D721Med (cell line): ENCODE measurements at places on chromosomes 1 and 21.

DNA sequence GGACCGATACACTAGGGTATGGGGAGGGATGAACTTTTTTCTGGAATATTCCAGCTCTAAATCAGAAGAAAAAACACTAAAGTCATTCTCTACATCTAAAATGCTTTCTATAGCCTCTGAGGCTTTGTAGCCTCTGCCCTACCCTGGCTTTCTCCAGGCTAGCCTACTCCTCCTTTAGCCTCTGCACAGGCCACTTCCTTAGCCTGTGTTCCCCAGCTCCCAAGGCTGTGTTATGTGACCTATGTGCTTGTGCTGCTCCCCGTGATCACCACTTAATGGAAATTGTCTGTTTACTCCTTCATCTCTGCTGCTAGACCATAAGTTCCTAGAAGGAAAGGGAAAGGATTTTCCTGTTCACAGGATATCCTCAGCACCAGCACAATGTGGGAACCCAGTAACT, 92.8 kb downstream of the SEC16B start:
- DNase-seq, result no peak

DNA sequence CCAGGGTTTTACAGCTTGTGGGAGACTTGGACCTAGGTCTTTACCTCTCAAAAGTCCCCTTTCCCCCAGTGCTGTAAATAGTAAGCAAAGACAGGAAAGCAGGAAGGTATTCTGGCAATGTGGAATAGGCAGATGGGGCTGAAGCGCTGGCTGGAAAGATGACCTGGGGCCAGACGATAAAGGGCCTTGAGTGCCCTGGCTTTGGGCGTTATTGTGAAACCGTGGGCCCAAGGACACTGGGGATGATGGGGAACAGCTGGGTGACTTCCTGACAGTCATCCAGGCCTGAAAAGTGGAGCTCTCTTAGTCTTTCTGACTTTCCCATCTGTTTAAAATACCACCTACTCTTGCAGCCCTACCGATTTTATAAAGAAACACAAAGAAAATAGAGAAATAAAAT, 16.3 kb downstream of the URB2 start:
- DNase-seq, result no peak

GRCh38 chr1:17310068-17310640, 2.2 kb downstream of the PADI4 start:
- no peak for DNase-seq

- DNase-seq, result no peak
These were observed 319.8 kb upstream of the SPAG17 start for GRCh38 chr1:118504867-118505266.

GRCh38 chr1:101207891-101208290, 28.9 kb upstream of the S1PR1 start:
- DNase-seq, result no peak

DNA sequence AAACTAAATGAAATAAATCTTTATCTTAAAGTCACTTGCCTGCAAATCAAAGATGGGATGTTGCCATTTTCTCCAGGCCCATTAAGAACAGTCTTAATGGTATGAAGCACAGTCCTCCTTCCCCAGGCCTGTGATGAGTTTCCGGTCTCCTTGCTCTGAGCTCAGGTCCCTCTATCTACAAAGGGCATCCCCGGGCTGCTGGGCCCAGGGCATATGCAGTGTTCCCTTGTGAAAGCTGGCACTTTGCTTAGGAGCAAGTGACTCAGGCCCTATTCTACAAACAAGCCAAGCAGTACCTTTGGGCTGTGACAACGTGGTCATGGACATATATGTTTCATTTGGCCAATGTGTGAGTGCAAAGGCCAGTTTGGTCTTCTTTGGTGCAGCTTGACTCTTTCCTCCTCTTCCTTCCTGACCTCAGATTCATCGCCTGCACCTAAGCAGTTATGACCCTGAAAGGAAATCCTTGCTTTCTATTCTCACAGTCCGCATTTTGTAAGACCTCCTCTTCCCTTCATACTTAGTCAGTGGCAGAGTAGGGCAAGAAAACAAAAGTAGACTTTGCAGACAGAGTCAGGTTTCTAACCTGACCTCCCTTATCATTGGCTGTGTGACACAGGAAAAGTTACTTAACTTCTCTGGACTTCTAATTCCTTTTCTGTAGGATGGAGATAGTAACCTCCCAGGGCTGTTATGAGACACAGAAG, 109.5 kb downstream of the ERG start:
- DNase-seq, result no peak

- DNase-seq, result no peak
These were observed 40.1 kb downstream of the DSTYK start for GRCh38 chr1:205171369-205171768.

DNA sequence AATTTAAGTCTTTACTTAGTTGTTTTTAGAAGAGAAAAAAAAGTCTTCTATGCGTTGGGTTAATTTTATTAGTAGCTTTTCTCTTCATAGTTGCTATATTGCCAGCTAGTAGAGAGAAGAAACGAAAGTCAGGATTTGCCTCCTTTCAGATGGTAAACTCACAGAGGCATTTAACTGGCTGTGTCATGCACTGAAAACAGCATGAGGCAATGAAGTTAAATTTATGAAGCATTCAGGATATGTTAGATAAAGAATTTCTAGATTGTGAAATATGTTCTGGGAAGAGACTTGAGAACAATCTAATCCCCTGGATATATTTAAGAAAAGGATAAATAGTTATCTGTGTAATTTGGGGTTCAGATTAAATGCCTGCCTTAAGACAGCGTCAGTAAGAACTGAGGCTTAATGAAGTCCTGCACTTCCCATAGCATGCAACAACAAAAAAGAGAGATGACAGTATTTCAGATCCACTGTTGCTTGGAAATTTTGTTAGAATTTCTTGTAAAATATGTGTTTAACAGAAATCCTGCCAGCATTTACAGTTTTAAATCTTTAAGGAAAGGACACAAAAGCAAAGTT, 1.7 kb downstream of the ANGPTL1 start:
- no peak for DNase-seq

DNA sequence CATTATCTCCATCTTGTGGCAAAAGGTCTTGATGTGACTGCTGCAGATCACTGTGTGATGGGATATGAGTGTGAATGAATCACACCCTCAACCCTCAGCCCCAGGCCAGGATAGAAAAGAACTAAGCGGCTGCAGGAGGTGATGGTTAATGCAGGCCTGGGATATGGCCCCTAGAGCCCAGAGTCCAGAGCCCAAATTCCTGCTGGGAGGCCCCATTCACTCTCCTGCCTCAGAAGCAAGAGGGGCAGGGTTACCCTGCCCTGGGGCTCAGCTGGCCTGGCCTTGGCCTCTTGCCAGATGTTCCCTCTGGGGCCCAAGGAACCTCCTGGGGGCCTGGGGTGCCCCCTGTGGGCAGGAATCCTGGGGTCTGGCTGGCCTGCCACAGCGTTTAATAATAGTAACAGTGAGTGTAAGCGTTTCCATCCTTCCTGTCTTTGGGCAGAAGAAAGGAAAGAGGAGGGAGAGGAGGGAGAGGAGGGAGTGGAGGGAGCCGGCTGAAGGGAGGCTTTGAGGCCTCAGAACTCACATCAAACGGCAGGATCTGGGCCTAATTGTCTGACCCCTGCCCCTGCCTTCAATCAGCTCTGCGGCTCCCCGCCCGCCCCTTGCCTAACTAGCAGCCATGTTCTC, 26.2 kb downstream of the DMAP1 start:
- DNase-seq, result no peak
